LoVo (cell line): ENCODE measurements at places on chromosomes 2 and 18.

- no peak for DNase-seq
Measured at GRCh38 chr2:61254536-61254935, 92.5 kb downstream of the C2orf74 start.

- no peak for DNase-seq
Measured at GRCh38 chr18:76461148-76461547, 33.9 kb downstream of the ZNF516 start.

DNA sequence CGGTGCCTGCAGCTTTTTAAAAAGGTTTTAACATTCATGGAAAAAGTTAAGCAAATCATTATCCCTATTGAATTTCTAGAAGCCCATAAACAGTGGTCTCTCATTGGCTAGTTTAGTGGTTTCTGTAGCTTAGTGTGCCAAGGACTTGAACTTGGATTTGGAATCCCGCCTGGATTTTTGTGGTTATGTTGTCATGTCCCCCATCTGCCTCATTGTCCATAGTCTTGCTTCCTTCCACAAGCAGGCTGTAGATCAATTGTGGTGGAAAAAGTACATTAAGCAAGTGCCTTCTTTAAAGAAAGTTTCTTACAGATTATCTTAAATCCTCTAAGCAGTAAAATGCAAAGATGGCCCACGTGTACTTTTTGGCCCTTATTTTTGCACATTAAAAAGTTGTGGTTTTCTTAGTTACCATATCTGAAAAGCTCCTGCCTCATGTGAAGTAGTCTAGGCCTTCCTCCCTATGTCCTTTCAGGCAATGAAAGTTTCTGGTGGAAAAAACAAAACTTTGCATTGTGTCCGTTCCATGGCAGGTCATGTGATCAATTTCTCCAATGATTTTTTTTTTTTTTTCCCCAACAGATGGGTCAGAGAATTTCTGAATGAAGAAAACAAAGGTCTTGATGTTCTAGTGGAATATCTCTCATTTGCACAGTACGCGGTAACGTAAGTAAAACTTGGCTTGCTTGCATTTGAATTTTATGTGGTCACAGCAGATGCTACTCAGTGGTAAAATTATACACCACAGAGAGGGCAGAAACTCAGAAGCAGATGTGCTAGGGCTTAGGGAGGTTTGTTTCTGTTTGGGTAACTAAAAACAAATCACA, 158.9 kb downstream of the PRPF40A start:
- DNase-seq: peak; percentile 6

- no peak for DNase-seq
Measured at GRCh38 chr2:151855111-151855510, 26.9 kb upstream of the ARL5A start.

- DNase-seq: no peak
Measured at GRCh38 chr2:145591109-145591809, 1071.3 kb upstream of the ZEB2 start.

- DNase-seq: no peak
Measured at GRCh38 chr18:51865538-51865937, 474.5 kb upstream of the DCC start.

DNA sequence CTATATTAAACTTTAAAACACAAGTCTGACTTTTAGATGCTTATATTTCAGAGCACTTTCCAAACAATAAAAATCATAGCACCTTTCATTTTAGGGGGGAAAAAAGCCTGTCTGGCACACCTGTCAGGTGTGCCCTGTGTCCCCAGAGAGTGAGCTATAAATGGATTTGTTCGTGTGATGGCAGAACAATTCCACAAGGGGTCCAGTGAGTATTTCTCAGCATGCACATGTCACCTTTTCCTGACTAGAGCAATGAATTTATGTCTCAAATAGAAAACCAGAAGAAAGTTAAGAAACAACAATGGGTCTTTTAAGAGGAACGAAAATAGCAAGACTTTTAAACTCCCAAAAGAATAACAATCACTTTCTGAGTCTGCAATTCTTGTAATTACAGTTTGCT, 55.9 kb downstream of the ACVR1C start:
- no peak for DNase-seq

- DNase-seq: no peak
Measured at GRCh38 chr18:46892842-46893241, 24.5 kb downstream of the PIAS2 start.

DNA sequence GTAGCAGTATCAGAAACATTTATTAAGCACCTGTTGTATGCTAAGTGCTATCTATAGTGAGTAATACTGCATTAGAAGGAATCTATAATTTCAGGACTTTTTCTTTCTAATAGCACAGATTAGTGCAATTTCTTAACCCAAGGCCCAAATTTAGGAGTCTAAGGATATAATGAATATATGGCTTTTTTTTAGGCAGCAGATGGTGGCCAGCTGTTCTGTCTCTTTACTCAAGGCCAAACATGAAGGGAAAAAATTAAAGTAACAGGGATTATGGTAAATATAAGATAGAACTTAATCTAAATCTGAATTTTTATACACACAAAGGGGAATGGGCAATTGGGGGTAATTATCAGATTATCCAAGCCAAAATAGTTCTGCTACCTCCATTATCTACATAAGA, 230.6 kb upstream of the SP5 start:
- no peak for DNase-seq

DNA sequence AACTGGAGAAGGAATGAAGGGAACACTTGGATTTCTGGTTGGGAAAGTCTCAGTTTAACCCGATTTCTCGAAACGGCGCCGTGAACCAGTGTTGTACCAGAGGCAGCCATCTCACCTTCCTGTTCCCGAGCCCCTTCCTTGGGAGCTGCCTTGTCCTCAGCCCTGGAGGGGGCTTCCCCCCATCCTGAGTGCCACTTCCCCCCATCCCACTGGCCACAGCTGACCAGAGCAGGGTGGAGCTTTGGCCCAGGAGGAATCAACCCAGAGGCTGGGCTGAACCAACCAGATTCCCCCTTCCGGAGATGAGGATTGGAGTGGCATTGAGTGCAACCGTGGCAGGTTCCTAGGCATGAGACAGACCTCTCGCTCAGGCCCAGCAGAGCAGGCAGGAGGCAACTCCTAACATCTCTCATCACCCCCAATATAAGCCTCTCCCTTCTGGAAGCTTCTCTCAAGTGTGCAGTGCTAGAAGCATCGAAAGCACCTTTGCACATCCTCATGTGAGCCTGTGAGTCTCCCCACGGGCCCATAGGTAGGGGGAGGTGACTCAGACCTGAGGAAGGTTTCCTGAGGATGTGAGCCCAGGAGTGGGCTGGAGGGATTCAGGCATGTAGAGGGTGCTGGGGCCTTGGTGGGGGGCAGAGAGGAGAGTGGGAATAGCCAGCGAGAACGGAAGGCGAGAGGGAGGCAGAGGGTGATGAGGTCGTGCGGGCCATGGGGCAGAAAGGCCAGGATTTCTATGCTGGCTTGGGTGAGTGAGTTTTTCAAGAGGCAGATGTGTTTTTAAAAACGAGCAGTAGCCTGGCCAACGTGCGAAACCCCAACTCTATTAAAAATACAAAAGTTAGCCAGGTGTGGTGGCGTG, 11.9 kb downstream of the NGEF start:
- no peak for DNase-seq
